Uterus (tissue), 4 donors: ENCODE measurements at places on chromosomes 4 and X.

DNA sequence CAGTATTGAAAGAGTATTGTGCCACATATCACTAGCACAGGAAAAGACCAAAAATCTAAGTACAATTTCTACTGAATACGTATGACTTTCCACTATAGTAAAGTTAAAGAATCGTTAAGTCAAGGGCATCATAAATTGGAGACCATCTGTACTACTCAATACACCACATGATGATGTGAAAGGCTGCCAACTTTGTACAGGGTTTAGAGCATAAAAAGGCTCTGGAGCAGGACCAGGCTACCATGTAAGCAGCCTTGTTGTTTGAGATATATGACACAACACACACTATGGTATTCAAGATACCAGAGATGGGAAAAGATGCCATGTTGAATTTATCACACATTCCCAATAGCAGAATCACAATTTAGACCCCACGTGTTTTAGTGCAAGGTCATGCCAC is 294.9 kb upstream of the TRPC5 start:
- DNase-seq, result no peak

DNA sequence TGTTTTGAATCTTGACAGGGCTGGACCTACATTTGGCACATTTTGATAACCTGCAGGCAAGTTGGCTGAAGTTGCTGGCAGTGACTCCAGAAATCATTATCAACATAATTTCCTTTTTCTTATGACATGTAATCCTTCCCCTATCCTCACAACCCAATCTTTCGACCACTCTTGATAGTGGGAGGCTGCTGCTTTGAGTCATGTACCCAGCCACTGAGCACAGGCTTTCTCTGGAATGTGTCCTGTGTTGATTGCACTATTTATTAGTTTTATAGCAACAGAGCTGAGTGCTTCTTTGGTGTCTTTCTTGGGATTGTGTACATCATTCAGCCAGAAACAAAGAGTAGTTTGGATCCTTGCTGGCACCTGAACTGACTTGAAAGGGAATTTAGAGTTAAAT is 183.1 kb upstream of the LEF1 start:
- no peak for DNase-seq

- no peak for DNase-seq
Measured at GRCh38 chr4:25986807-25987206, 72.8 kb downstream of the SMIM20 start.

DNA sequence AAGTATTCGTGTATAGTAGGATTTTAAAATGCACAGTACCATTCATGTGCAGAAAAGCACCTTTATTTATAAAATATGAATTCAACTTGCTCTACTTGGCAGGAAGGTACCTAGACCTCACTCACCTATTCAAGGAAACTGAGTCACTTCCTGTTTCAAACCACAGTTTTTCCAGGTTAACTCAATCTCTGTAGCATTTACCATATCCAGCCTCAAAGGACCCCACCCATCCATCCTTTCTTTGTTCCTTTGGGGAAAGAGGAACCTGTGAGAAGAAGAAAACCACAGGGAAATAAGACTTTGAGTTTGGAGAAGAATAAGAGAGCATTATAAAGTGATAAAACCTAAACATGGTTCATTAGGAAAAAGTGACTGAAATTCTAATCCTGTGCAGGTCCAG is 250.7 kb downstream of the CBR4 start:
- DNase-seq, result no peak

DNA sequence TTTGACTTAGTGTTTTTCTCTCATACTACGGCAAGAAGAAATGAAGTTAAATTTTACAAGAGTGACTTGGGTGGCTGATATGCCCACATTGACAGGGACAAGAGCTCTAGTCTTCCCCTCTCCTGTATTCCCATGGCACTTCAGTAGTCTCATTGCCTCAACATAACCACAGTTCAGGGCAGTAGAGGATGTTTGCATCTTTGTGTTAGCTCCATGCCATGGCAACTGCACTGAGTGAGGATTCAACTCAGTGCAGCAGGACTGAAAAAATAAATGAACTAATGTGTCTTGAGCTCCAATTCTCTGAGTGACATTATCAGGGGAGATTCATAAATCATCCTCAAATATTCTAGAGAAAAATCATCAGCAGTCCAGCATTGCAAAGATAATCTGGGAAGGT is 78.8 kb downstream of the TET2 start:
- DNase-seq, result no peak

DNA sequence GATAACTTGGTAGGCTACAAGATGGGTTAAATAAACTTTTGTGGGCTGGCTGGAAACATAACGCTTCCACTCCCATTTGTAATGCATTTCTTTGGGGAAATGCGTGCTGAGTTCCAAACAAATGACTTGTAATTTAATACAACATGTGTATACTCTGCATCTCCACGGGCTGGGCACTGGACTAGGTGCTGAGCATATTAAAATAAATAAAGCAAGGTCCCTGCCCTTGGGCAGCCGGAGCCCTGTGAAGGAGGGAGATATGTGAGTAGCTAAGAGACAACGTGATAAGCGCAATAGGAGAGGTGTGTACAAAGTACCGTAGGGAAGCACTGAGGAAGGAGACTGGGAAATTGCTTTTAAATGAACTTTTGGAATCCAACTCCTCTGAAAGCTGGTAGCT is 147.2 kb upstream of the RBPJ start:
- no peak for DNase-seq

DNA sequence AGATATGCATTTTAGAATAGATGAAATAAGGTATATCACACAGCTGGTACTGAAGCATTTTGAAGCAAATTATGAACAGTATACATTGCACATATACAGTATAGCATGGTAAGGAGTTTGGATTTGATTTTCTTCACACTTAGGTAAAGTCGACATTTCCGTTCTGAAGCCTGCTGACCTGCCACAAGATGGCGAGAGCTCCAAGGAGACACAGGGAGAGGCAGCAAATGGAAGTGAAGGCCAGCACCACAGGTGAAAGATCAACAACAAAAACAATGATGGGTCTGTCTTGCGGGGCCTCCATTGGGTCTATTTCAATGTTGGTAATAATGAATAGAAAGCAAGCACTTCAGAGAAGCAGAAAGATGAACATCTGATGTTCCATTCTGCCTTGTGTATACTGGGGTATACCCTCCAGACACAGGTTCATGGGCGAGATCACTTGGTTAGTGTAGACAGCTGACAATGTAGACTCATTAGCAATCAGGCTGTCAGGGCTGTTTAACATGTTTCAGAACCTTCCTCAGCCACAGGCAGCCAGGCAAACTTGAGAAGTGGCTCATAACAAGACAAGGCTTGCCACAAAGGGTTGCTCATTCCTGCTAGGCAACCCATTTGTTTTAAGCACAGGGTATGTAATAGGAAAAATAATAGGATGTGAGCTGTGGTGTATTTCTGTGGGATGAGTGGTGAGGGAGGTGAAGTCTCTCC is 21.4 kb upstream of the NOX1 start:
- no peak for DNase-seq

DNA sequence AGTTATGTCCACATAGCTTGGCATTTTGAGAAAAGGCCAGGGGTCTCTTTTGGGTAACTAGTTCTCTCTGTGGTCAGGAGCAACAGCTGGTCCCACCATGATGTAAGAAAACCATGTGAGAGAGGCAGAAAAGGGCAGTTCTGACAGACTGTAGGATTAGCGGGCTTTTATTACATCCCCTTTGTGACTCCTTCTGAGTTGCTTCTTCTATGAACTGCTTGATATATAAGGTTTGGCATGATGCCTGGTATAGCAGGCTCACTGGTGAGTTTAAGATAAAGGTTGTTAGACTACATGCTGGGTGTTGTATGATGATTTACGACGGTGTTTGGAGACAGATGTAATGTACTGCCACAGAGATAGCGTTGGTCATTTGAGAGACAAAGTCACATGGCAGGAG is 2308.1 kb upstream of the AGA start:
- DNase-seq, result no peak

DNA sequence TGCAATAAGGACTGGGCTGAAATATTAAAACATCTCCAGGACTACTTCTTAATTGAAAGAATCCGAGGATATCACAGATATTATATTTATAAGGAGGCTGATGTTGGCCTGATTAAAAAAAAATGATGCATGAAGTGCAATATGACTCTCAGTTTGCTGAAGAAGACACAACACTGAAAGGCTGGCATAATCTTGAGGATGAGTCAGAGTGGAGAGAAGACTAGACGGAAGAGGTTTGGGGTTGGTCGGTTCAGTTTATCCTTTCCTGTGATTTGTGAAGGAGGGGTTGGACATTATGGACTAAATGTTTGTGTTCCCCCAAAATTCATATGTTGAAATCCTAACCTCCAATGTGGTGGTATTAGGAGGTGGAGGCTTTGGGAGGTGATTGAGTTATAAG is 170.3 kb downstream of the CORIN start:
- no peak for DNase-seq

GRCh38 chr4:114649908-114650307 is 51.3 kb downstream of the UGT8 start:
- DNase-seq, result no peak

GRCh38 chrX:148385471-148385870 is 114.9 kb upstream of the AFF2 start:
- no peak for DNase-seq

GRCh38 chr4:182083671-182084410 is 159.4 kb upstream of the TENM3 start:
- DNase-seq, result no peak

DNA sequence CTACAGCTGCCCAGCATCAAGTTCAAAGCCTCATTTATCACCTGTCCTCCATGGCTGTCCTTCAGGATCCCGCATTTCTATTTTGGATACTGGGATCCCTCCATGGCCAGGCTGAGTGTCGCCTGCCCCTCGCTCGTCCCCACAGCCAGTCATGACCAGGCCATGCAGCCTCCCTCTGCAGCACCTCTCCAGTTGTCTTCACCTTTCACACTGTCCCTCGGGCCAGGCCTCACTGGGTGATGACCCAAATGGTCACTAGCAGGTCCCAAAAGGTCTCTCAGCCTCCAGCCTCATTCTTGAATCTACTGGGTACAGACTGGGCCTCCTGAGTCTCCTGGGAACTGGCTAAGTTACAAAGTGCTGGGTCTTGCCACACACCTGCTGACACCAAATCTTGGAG is 48.7 kb upstream of the HELT start:
- DNase-seq, result no peak

DNA sequence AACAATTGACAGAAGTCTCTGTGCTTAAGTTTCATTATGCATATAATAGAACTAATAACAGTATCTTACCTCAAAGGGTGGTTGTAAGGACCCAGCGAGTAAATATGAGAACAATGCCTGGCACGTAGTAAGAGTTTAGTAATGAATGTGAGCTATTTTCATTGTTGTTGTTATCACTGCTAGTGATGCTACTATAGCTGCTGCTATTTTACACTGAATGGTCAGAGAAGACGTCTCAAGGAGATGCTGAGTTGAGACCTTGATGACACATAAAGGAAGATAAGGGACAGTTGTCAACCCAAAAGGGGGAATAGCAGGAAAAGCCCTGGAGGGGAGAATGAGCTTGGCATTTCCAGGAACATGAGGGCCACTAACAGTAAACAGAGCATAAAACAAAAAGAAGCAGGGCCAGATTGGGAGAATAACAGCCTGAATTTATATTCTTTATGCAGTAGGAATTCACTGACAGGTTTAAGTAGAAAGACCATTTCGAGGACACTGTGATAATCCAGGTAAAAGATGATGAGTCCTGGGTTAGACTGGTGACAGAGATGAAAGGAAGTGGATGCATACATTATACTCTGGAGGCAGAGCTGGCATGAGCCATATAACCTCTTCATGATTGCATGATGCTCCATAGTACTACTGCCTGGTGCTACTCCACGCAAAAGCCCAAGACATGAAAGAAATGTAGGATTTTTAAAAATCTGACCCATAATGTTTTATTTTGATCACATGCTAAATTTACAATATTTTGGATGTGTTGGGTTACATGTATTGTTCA is 23.1 kb downstream of the ATP8A1 start:
- DNase-seq, result no peak

- DNase-seq, result no peak
Measured at GRCh38 chr4:113232194-113232593, 182.7 kb downstream of the ANK2 start.

GRCh38 chr4:182582245-182582644 is 334.9 kb downstream of the DCTD start:
- no peak for DNase-seq

DNA sequence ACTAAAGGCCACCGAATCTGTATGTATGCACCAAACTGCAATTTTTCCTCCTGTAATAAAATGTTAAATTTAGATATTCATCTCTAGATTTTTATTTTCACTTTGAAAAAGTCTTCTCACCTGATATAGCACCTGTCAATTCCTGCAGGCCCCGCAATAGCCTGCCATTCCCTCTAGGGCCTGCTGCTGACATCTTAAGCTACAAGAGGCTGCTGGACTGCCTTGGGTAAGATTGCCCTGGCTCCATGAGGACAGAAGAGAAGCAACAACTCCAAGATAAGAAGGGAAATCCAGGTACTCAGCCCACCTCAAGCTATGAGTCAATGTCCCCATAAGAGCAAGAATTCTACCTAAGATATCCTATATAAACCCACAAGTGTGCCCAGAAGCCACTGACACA is 230.2 kb upstream of the AGTR2 start:
- no peak for DNase-seq

GRCh38 chr4:109657854-109658418 is 45.3 kb downstream of the CASP6 start:
- DNase-seq, result no peak

- no peak for DNase-seq
Measured at GRCh38 chr4:172042714-172043114, 229.5 kb downstream of the GALNTL6 start.

DNA sequence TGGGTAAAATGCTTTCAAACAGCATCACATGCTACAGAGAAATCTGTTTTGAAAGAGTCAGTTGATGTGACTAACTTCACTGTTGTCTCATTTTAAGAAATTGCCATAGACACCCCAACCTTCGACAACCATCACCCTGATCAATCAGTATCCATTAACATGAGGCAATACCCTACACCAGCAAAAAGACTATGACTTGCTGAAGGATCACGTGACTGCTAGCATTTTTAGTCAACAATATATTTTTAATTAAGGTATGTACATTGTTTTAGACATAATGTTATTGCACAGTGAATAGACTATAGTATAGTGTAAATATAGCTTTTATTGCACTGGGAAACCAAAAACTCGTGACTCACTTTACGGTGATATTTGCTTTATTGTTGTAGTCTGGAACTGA is 200.0 kb upstream of the ARHGAP24 start:
- DNase-seq, result no peak
